ENCODE measurements at places on chromosomes 3 and 15. TPM values are rescaled to one million over a fixed set of nuclear protein-coding genes. Genes with fewer than 3 reads are reported as not detected.

Gene UROC1
- total RNA-seq, result not detected

Gene GNAT1
- not detected for total RNA-seq

Gene SH3GL3
- 0.24 TPM for total RNA-seq

Gene PLCL2
- 5.8 TPM for total RNA-seq

Gene POC1A
- 26.4 TPM for total RNA-seq

Gene MKRN3
- not detected for total RNA-seq

Gene SLITRK3
- total RNA-seq, result not detected

Gene CHDH
- total RNA-seq, result 24.9 TPM

Gene POLQ
- total RNA-seq, result 13.7 TPM

Gene TFG
- total RNA-seq, result 139 TPM

Gene CCR9
- total RNA-seq, result not detected

DNA sequence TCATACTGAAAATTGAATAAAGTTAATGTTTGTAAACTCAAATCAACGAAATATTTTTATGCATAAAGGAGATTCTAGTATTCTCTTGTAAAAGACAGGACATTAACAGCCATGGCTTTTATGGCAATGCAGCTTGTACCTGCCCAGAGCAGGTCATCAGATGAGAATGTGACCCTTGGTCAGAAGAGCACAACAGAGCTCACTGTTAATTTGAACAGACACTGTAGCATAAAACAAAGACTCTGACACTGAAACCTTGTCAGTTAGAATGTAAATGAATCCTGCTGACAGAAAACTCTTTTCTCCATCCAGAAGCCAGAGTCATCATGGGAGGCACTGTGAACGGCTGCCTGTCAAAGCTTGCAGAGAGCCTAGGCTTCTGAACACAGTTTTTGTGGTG lies 410.6 kb downstream of the RAP2B start:
- no peak overlapping the region for H3K27ac ChIP-seq
- H3K36me3 ChIP-seq, result no peaks in the 10 kb centered on the region
- no peak for DNase-seq
- H3K27me3 ChIP-seq, result no peaks in the 10 kb centered on the region
- H3K4me3 ChIP-seq, result no peak overlapping the region

DNA sequence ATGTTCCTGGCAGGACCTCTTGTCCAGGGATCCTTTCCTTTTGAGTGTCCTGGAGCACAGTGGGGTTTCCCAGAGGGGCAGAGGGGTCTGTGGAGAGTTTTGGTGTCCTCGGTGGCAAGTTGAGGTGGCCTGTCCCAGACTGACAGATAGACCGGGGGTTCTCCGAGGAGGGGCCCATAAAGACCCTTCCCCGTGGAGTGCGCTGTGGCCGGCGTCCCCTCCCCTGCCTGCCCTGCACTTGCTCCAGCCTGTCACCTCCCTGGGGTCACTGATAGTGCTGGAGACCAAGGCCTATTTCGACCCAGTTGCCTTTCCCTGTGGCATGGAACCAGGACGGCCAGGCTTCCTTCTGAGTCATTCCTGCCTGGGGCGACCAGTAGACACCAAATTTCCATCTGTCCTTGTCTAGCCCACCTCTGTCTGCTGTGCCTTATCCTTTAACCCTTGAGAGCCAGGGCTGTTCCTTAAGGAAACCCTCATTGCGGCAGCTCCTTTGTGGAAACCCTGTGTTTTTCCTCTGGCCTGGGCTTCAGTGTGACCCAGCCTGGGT lies 2.9 kb downstream of the MUC4 start:
- H3K27me3 ChIP-seq, result peaks cover 22% of the 10 kb centered on the region
- H3K36me3 ChIP-seq, result peaks cover 12% of the 10 kb centered on the region

DNA sequence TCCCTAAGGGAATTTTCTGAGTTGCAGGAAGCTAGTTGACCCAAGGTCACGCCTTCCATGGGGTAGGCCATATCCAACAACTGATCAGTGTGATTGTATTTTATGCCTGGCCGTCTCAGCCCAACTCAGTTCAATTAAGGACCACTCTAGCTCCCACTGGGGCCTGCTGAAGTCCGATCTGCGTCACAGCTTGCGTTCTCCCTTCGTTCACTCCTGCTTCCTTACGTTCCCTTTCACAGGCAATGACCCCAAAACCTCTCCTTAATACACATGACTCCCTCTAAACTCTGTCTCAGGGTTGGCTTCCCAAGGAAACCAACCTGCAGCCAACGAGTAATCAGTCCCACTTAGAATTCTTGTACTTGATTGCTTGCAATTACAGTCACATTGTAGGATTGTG lies 428.0 kb downstream of the RBMS3 start:
- no peak for DNase-seq
- no peaks in the 10 kb centered on the region for H3K27me3 ChIP-seq
- no peak overlapping the region for H3K27ac ChIP-seq
- H3K36me3 ChIP-seq, result no peaks in the 10 kb centered on the region
- no peak overlapping the region for H3K4me3 ChIP-seq
- H3K4me1 ChIP-seq, result no peaks in the 10 kb centered on the region

GRCh38 chr3:179348325-179349013 lies 960 bp downstream of the MFN1 start:
- peaks cover 7% of the 10 kb centered on the region for H3K4me1 ChIP-seq
- H3K27me3 ChIP-seq, result no peaks in the 10 kb centered on the region
- H3K4me3 ChIP-seq, result peak overlapping the region; percentile 99
- H3K36me3 ChIP-seq, result peaks cover 40% of the 10 kb centered on the region

GRCh38 chr3:147000274-147000673 lies 395.1 kb upstream of the PLSCR5 start:
- DNase-seq, result no peak
- H3K4me3 ChIP-seq, result no peak overlapping the region
- no peaks in the 10 kb centered on the region for H3K36me3 ChIP-seq

- no peaks in the 10 kb centered on the region for H3K27me3 ChIP-seq
- no peak overlapping the region for H3K27ac ChIP-seq
Measured at GRCh38 chr3:9673752-9674151, 24.4 kb downstream of the MTMR14 start.

GRCh38 chr15:75622505-75622904 lies 3.0 kb downstream of the SNUPN start:
- DNase-seq, result no peak
- H3K4me1 ChIP-seq, result peaks cover 24% of the 10 kb centered on the region
- no peaks in the 10 kb centered on the region for H3K27me3 ChIP-seq
- H3K4me3 ChIP-seq, result no peak overlapping the region
- H3K27ac ChIP-seq, result peak overlapping the region; percentile 20

GRCh38 chr15:70398694-70399093 lies 301.0 kb upstream of the TLE3 start:
- H3K27me3 ChIP-seq, result peaks cover 68% of the 10 kb centered on the region
- H3K4me3 ChIP-seq, result no peak overlapping the region
- H3K36me3 ChIP-seq, result no peaks in the 10 kb centered on the region
- no peak for DNase-seq
- H3K27ac ChIP-seq, result no peak overlapping the region
- peaks cover 18% of the 10 kb centered on the region for H3K4me1 ChIP-seq

DNA sequence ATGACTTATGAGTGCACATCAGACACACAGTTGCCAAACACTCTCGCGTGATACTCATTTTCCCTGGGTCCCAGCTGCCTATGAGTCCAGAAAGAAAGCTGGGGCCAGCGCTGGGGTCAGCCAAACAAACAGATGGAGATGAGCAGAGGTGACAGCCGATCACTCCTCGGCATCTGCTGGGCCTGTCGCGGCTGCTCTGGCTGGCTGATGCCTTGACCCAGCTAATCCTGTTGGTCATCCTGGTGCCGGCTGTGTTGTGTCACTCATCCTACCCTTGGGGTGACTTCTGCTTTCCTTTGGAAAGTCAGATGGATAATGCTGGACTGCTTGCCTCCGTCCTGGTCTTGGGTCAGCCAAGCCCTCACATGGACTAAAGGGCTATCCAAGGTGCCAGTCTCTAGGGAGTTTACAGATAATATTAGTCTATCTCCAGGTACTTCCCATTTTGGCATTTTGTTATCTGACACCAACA lies 105.3 kb upstream of the PDZRN3 start:
- H3K36me3 ChIP-seq, result no peaks in the 10 kb centered on the region
- no peak overlapping the region for H3K27ac ChIP-seq
- H3K27me3 ChIP-seq, result no peaks in the 10 kb centered on the region
- no peak for DNase-seq
- no peaks in the 10 kb centered on the region for H3K4me1 ChIP-seq
- no peak overlapping the region for H3K4me3 ChIP-seq

GRCh38 chr3:105965384-105965783 lies 96.6 kb upstream of the CBLB start:
- H3K36me3 ChIP-seq, result peaks cover 3% of the 10 kb centered on the region
- DNase-seq, result no peak
- H3K4me1 ChIP-seq, result peaks cover 24% of the 10 kb centered on the region
- no peak overlapping the region for H3K27ac ChIP-seq
- no peak overlapping the region for H3K4me3 ChIP-seq

- peaks cover 89% of the 10 kb centered on the region for H3K27me3 ChIP-seq
- H3K36me3 ChIP-seq, result no peaks in the 10 kb centered on the region
- H3K4me3 ChIP-seq, result no peak overlapping the region
- DNase-seq, result no peak
Measured at GRCh38 chr3:46059432-46059831, 32.1 kb upstream of the XCR1 start.

DNA sequence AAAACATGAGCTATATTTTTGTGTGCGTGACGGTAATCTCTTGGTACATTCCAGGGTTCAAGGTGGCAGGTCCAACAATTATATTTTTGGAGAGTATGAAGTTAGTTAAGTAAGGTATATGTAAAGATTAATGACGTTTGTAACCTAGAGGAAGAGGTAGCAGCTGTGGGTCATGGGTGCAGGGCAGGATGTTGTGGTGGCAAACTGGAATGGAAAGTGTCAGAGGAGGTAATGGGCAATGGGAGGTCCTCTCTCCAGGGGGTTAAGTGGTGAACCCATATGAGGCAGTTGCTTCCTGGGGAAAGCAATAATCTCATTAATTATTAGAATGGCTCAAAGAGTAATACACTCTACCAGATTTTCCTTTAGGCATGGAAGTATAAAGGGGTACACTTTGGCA lies 1.0 kb upstream of the CD200R1L start:
- no peaks in the 10 kb centered on the region for H3K36me3 ChIP-seq
- no peak for DNase-seq
- peaks cover 24% of the 10 kb centered on the region for H3K27me3 ChIP-seq
- no peak overlapping the region for H3K4me3 ChIP-seq
- H3K4me1 ChIP-seq, result no peaks in the 10 kb centered on the region

DNA sequence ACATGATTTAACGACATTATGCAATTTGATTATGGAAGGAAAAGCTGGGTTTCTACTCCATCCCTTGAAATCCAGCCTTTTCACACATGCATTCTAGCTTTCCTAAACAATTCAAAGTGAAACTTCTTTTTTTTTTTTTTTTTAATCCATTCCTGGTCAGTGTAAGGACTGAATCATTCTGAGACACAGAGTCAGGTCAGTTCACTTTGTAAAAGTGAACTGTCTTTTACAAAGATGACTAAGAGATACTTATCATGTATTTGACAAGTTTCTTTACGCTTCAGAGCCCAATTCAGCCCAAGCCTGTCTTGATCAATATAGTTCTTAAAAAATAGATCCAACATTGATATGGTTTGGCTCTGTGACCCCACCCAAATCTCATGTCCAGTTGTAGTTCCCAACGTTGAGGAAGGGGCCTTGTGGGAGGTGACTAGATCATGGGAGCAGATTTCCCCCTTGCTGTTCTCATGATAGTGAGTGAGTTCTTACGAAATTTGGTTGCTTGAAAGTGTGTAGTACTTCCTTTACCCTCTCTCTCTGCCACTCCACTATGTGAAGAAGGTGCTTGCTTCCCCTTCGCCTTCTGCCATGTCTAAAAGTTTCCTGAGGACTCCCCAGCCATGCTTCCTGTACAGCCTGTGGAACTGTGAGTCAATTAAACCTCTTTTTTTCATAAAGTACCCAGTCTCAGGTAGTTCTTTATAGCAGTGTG lies 345.6 kb upstream of the THBS1 start:
- no peak overlapping the region for H3K27ac ChIP-seq
- H3K4me3 ChIP-seq, result no peak overlapping the region
- no peak for DNase-seq
- H3K4me1 ChIP-seq, result no peaks in the 10 kb centered on the region

DNA sequence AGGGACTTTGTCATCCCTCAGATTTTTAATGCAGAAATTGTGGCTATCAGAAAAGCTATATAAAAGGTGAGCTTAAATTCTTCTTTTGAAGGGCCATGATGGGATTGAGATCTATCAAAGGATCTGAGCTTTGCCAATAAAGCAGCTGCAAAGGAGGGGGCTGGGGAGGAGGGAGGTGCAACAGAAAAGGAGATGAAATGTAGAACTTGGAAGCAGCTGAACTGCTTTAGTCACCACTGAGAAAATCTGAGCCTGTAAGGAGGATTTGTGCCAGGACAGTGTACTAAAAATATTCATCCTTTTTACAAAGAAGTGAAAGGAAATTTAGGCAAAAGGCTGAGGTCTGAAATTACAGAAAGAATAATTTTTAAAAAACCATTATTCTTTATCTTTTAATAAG lies 10.4 kb downstream of the TSPAN3 start:
- no peak for DNase-seq
- H3K36me3 ChIP-seq, result peaks cover 5% of the 10 kb centered on the region
- H3K27ac ChIP-seq, result no peak overlapping the region
- no peak overlapping the region for H3K4me3 ChIP-seq
- peaks cover 69% of the 10 kb centered on the region for H3K4me1 ChIP-seq
- no peaks in the 10 kb centered on the region for H3K27me3 ChIP-seq

- no peak for DNase-seq
Measured at GRCh38 chr15:32794973-32795372, 77.2 kb downstream of the GREM1 start.

GRCh38 chr15:19943515-19943914 lies 598.1 kb downstream of the GOLGA6L6 start:
- no peak for DNase-seq
- no peaks in the 10 kb centered on the region for H3K36me3 ChIP-seq
- no peak overlapping the region for H3K27ac ChIP-seq
- no peaks in the 10 kb centered on the region for H3K4me1 ChIP-seq

DNA sequence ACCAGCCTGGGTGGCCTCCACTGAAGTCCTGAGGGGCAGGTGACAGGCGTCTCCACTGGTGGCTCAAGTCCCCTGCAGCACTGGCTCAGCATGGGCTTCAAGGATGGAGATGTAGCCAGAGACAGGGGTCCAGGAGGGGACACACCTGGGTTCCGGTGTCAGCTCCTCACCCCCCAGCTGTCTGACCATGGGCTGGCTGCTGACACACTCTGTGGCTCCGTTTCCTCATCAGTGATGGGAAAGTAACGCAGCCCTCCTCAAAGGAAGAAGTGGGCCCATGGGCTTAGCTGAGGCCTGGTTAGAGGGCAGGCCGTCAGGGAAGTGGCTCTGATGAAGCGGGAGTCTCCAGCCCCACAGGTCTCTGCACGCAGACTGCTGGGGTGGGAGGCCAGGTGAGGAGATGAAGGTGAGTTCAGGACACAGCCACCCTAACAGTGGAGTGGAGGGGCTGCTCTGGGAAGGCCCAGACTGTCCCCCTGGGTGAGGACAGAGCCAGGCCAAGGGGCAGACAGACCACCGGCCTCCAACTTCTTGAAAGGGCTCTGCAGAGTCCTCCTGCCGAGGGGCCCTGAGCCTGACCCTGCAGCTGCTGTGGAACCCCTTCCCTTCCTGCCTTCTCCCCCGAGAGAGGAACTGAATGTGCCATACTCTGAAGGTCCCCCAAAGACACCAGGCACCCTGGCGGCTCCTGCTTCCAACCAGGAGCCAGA lies 24.0 kb downstream of the PSTPIP1 start:
- peaks cover 69% of the 10 kb centered on the region for H3K27me3 ChIP-seq
- no peak overlapping the region for H3K27ac ChIP-seq
- no peak for DNase-seq
- H3K4me1 ChIP-seq, result no peaks in the 10 kb centered on the region
- peaks cover 5% of the 10 kb centered on the region for H3K36me3 ChIP-seq
